ENCODE measurements at places on chromosomes 11 and 22. TPM values are rescaled to one million over a fixed set of nuclear protein-coding genes. Genes with fewer than 3 reads are reported as not detected.

- no peak for DNase-seq
These were observed 105.6 kb downstream of the RRAS2 start for GRCh38 chr11:14253421-14253820.

- DNase-seq, result no peak
These were observed 78.2 kb downstream of the FAT3 start for GRCh38 chr11:92302770-92303169.

DNA sequence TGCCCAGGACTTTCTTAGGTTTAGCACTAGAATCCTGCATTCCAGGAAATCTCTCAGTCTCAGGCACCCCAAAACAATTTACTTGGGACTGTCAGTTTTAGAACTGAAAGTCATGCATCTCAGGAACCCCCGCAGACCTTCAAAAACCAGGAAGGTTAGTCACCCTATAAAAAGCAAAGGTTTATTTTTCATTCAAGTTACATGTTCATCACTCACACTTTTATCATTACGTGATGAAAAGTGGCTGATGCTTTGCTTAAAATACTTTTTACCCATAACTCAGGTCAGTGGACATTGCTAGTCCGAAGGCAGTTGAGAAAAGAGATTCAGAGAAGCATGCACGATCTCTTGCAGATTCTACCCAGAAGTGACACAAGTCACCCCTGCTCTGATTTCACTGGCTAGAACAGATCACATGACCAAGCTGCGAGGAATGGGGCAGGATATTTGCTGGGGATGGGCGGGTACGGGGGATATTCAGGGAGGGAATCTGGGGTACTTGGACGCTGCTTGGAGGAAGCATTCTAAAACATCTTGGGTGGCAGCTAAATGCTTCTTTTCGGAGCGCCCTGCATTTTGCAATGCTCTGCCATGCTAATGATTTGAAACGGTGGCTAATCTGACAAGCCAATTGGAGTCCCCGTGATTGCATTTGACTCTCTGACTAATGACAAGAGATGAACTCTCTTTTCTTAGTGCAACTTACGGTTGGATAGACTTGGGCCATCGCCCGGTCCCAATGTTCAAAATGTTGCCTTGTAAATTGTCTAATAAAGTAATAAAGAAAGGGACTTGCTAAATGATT lies 110.2 kb downstream of the MIAT start:
- no peak for DNase-seq

DNA sequence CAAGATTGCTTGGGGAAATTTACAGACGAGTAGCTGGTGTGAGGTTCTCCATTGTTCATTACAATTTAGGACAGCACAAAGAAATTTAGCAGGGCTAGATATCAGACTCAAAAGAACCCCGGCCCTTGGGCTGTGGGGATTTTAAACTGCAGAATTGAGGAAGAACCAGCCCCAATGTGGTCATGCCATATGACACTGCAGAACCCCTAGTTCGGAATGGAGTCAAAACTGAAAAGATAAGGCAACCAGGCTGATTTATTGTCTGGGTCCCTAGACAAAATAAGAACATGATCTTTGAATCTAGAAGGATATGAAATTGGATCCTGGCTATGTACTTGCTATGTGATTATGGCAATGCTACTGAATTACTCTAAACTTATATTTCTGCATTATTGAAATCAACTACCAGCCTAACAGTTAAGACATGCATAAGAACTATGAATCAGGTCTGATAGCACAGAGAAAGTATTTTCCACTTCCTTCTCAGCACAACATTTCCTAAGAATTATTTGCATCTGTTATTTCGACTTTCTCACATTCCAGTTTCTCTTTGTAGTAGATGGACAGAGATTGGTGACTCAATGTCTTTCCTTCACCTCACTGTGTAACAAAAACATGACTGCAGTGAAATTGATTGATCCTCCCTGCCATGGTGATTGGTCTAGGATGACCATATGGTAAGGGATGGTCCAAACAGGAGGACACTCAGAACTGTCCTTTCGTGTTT lies 13.2 kb downstream of the MMP3 start:
- DNase-seq, result no peak

Gene PPARA
- total RNA-seq, result 32.0 TPM

DNA sequence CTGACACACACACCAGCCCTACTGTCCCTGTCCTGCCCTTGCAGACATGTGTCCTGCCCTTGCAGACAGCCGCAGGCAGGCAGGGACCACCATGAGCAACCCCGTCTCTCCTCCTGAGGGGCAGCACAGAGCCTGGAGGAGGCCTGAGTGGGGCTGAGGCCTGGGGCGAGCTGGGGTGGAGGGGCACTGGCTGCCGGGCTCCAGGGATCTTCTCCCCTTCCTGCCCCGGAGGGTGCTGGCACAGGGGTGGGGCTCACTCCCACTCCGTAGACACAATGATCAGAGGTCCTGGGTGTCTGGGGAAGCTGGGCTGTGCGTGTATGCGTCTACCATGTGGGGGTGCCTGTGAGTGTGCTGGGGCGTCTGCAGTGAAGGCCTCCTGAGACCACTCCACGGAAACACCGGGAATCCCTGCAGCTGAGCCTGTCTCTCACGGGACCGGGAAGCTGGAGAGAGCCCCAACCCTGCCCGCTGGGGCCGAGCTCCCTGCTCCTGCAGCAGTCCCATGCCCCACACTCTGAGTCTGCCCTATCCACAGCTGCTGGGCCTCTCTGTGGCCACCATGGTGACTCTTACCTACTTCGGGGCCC lies 588 bp downstream of the TSPAN32 start:
- no peak for DNase-seq

Gene FOLR1
- not detected for total RNA-seq

Gene APOBEC3G
- total RNA-seq, result 2.7 TPM

GRCh38 chr11:12206529-12206928 lies 96.1 kb downstream of the MICAL2 start:
- DNase-seq, result no peak

Gene CABP2
- total RNA-seq, result not detected

All from HepG2 (cell line).